ENCODE measurements at places on chromosomes 13 and 19.

DNA sequence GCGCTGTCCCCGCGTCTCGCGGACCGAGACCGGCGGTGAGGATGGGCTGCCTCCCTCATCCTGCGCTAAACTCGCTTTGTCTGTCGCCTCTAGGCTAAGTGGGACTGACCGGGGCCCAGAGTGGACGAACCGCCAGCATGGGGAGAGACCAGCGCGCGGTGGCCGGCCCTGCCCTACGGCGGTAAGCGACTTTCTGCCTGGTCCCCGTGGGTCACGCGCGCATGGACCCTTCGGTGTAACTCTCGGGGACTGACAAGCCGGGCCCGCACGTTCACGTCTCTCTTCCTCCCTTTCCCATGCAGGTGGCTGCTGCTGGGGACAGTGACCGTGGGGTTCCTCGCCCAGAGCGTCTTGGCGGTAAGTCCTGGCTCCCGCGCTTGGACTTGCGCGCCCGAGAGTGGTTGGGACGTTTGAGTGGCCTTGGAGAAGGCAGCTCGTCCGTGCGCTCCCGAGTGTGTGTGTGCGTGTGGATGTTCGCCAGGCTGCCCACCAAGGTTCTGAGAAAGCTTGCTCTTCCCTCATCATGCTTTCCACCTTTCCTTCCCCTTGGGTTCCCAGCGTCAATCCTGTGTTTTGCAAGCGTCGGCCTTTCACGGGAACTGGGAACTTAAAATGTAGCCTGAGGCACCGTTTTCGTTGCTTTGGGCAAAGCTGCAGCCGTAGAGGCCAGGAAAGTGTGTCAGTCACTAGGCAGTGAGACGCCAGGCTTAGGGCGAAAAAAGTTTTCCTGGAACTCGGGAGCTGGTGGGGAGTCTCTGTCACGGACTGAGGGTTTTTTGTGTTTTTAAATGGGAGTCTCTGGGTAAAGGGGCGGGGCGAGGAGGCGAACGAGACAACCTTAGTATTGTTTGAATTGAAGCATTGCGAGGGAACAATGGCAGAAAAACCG, 927 bp downstream of the COL4A2 start:
- DNase-seq, result no peak

GRCh38 chr19:56348289-56348877, 33.7 kb upstream of the ZSCAN5A start:
- DNase-seq, result no peak

- no peak for DNase-seq
Observed at GRCh38 chr13:86193281-86193680, 394.1 kb upstream of the SLITRK6 start.

GRCh38 chr13:64925284-64925683, 2304.9 kb downstream of the PCDH9 start:
- DNase-seq, result no peak

DNA sequence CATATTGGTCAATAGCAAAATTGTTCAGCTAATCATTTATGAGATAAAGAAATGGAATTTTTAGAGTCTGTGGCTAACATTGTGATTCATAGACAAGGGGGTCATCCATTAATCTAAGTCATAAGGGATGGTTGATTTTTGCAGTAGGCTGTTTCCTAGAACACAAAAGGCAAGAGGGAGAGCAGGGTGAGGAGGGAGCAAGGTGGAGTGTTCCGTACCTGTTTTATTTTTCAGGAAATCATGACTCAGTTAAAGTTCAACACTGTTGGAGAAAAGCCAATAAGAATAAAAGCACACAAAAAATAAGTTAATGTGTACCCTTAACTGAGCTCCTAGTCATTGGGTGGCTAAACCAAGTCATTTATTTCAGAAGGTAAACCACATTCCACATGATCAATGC, 512.4 kb upstream of the ATXN8OS start:
- DNase-seq, result no peak

- DNase-seq, result peak; percentile 73
Observed at GRCh38 chr19:45973553-45974338, at the start of gene NOVA2. Gene NOVA2, minus strand, starts transcription at chr19:45973865. Its CDS starts 514 bp downstream, at chr19:45973351.

GRCh38 chr13:44403461-44404056, 29.9 kb downstream of the SERP2 start:
- DNase-seq, result no peak

DNA sequence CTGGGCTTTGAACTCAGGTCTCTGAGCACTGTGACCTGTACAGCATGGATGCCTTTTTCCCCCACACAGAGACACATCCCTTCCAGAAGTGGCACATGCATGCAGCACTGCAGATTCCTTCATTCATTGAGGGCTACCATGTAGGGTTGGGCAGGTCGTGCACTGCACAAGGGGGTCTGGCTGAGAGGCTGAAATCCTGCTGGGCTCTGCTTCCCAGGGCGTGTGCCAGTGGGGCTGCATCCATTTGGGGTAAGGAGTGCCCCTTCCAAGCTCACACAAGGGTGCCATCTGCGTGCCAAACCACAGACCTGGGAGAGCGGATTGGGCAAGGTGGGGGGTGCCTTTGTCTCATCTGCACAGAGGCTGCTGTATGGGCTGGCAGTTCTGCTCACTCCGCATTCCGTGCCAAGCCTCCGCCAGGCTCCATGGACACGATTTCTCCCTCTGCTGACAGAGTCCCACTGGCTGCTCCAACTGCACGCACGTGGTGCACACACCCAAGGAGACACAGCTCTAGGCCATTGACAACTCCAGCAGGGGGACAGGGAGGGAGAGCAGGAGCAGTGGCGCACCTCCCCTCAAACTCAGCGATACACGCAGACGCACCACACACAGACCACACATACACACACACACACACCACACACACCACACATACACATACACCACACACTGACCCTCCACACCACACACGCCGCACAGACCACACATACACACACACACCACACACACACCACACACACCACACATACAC, 4.5 kb upstream of the SHISA7 start:
- no peak for DNase-seq

DNA sequence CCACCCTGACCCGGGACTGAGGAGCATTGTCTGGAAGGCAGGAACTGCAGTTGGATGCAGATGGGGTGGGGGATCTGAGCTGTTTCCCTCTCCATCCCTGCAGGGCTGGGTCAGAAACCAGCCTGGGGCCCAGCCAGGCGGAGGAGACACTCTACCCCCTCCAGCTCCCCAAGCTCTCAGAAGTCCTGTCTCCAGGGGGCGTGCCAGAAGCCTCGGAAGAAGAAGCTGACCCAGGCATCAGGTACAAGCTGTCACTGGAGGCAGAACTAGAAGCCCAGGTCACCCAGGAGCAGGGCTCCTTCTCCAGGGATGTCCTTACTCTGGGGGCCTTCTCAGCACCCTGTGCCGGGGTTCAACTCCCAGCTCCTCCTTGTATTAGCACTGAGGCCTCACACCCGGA, 15.5 kb downstream of the SIX5 start:
- DNase-seq, result no peak
